ENCODE measurements at places on chromosomes 12 and 14.

- DNase-seq: no peak
These were observed 39.4 kb upstream of the ANO4 start for GRCh38 chr12:100755186-100755585.

DNA sequence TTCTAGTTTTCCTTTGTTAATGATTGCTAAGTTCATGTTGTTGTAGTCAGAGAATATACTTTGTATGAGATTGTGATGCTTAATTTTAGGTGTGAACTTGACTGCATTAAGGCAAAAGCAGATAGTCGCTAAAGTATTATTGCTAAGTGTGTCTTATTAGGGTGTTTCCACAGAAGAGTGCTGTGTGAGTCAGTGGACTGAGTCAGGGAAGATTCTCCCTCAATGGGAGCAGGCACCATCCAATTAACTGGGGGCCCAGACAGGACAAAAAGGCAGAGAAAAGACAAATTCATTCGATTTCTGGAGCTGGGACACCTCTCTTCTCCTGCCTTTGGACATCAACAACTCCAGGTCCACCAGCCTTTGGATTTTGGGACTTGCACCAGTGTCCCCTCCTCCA is 48.5 kb downstream of the BAZ1A start:
- peak; percentile 24 for DNase-seq

GRCh38 chr12:12097891-12098690 is 27.4 kb downstream of the BCL2L14 start:
- DNase-seq: no peak

- no peak for DNase-seq
These were observed 11.8 kb upstream of the POLR3B start for GRCh38 chr12:106345746-106346145.

GRCh38 chr14:73102806-73103497 is 33.4 kb upstream of the PSEN1 start:
- DNase-seq: no peak
